Activated T-helper 2 cell treated with anti-CD3 and anti-CD28 coated beads, Interferon-gamma antibody, Interleukin-2, Interleukin-4, amounts not matched to agents 10 μg/mL and 5 μg/mL and 100 μg/mL, durations not matched to agents 14 hours and 24 hours and 36 hours (primary cell): ENCODE measurements at places on chromosomes 16 and 17. TPM values are rescaled to one million over a fixed set of nuclear protein-coding genes. Genes with fewer than 3 reads are reported as not detected.

The C17orf113 gene
- total RNA-seq, result 0.05 and 0.21 TPM in 2 replicates

The DNAAF1 gene
- total RNA-seq, result 0.09 TPM in 1 of 2 replicates, not detected in the other

The DCAF7 gene
- total RNA-seq, result 118 and 119 TPM in 2 replicates

The C17orf50 gene
- total RNA-seq, result not detected in 2 replicates

The MT1G gene
- 21.1 and 24.5 TPM in 2 replicates for total RNA-seq

The CHP2 gene
- total RNA-seq, result not detected in 2 replicates

DNA sequence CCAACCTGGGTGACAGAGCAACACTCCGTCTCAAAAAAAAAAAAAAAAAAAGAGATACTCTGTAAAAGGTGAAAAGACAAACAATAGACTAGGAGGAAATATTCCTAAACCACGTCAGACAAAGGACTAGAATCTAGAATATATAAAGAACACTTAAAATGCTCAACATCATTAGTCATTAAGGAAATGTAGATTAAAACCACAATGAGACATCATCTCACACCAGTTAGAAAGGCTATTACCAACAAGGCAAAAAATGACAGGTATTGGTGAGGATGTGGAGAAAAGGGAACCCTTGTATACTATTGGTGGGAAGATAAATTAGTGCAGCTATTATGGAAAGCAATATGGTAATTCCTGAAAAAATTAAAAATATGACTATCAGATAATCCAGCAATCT lies 903.1 kb upstream of the SOX9 start:
- no peak for DNase-seq

DNA sequence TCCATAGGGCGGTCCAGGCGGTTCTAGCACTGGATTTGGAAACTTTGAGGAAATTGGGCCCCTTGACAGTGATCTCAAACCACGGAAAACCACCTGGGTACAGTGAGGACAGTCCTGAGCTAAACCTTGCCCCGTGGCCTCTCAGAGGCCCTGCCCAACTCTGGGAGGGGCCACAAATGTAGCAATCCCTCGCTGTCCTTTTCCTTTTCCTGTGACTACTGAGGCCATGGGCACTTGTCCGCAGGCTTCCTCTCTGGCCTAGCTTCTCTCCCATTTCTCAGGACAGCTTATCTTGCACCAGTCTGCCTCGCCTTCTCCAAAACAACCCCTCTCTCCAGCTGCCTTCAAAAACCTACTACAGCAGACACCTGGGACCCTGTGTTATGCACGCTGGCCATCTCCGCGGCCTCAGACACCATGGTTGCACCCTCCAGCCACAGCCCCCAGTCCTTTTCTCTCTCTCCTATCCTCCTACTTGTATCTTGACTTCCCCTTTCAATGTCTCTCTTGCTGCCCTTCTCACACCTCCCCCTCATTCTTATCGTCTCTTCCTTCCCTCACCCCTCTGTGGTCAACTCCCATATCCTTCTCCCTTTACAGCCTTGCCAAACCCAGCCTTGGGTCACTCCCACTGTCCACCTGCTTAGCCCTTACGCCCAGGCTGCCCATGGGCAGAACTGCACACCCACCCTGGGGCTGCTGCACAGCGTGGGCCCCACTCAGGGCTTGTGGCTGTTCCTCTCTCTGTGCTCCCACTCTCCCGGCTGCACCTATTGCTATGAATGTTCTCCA lies 7.6 kb downstream of the SCPEP1 start:
- no peak for DNase-seq

DNA sequence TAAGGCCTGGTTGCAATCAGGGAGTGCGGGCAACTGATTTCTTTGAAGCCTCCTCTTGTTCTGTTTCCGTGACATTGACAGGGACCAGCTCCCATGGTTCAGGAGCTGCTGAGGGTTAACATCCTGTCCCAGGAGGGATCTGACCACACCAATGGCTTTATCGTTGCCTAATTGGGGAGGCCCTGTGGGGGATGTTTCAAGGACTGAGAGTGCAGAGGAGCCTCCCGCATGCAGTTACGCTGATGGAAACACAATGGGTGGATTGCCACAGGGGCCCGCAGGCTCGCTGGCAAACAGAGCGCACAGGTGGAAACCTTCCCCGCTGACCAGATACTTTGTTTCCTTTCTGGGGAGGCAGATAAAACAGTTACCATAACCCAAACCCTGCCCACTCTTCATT lies 23.8 kb upstream of the ABCC1 start:
- DNase-seq, result no peak

DNA sequence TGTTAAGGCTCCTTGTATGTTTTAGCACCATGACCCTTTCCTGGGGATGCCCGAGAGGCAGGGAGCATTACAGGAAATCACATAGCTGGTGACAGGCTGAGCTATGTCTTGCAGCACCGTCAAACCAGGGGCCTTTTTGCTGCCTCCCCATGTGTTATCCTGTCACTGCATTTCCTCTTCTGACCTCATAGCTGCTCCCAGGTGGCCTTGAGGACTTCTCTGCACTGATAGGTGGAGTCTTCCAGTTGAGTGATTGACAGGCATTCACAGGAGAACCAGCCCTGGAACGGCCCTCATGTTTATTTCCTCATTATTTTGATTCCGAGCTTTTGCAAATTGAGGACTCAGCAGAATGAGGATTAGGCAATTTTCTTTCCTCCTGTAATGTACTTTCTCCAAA lies 349.6 kb downstream of the HAPSTR1 start:
- no peak for DNase-seq

DNA sequence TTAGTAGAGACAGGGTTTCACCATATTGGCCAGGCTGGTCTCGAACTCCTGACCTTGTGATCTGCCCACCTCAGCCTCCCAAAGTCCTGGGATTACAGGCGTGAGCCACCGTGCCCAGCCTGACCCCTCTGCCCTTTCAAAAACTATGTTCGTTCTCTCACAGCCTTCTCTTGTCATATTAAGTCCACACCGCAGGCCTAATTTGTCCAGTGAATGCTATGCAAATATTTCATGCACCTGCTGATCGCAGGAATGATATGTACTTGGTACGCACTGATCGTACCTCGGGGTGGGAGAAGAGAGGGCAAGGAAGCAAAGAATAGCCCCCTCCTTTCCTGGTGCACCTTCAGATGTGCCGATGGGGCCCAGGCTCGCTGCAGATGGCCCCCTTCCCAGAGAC lies 3.0 kb upstream of the BIRC5 start:
- no peak for DNase-seq

DNA sequence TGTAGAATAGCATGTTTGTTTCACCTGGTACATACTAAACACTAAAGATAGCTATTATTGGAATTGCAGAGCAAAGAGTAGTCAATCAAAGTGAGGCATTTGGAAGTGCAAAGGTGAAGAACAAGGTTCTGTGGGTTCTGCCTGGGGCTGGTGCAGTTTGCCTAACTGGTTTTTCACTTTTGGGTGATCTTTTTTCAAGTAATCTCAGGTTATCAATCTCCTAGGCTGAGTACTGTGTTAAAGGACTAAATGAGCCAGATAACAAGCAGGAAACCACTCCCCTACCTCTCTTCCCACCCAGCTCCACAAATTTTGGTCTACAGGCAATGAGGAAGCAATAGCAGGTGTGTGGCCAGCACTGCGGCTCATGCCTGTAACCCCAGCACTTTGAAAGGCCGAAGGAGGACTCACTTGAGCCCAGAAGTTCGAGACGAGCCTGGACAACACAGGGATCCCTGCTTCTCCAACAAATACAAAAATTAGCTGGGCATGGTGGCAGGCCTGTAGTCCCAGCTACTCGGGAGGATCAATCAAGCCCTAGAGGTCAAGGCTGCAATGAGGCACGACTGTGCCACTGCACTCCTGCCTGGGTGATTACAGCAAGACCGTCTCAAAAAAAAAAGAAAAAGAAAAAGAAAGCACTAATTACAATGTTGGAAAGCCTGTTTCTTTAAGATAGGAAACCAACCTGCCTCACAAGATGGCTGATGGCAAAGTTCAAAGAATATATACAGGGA lies 2.0 kb upstream of the NTAN1 start:
- DNase-seq, result no peak

DNA sequence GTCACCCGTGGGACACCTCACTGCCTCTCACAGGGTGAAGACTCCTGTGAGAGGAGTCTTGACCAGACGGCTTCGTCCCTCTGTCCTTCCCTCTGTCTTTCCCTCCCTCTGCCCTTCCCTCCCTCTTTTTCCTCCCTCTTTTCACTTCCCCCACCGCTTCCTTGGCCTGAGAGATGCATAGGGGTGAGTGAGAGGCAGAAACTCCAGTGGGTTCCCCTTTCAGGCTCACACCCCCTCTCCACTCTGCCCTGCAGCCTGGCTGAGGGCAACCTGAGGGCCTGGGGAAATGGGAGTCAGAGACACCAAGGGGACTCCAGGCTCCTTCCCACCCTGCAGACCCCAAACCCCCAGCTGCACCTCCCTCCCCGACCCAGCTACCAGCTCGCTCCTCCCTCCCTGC lies 14.6 kb upstream of the KRT17 start:
- no peak for DNase-seq
